ENCODE measurements at places on chromosomes 6 and 20.

GRCh38 chr6:44078827-44079671, 48.2 kb downstream of the MRPL14 start:
- peak; percentile 56 for DNase-seq

DNA sequence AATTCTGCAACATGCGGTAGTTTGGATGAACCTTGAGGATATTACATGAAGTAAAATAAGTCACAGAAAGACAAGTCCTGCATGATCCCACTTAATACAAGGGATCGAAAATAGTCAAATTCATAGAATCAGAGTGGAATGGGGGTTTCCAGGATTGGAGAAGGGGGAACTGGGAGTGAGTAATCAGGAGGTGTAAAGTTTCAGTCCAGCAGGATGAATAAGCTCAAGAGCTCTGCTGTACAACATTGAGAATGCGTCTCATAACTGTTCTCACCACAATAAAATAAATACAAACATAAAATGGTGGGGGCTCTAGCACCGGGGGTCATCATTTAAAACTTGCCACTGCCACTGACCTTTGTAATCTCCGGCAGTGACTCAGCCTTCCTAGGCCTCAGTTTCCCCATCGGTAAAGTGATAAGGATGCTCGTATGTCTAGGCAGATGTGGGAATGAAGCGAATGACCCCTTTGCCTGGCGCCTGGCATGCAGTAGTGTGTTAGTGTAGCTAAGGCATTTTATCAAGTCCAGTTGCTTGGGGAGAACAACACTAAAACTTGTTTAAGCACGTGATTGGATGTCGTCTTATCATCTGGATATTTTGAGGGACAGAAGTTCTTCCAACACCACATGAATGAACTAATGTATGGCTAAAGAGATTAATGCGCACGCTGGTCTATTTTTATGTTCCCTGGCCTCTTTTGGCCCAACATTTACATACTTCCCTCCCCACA, 421.1 kb downstream of the QKI start:
- no peak for DNase-seq

GRCh38 chr6:157456524-157456829, 75.5 kb downstream of the ZDHHC14 start:
- no peak for DNase-seq

GRCh38 chr6:133376743-133377142, 135.6 kb downstream of the EYA4 start:
- DNase-seq, result no peak

GRCh38 chr6:146190581-146190980, 161.7 kb downstream of the GRM1 start:
- no peak for DNase-seq

- DNase-seq, result no peak
Measured at GRCh38 chr20:51382986-51383821, 159.3 kb downstream of the NFATC2 start.

GRCh38 chr6:167441715-167442206, 116.9 kb downstream of the TTLL2 start:
- no peak for DNase-seq

- peak; percentile 4 for DNase-seq
Measured at GRCh38 chr6:105646391-105646867, 243.5 kb upstream of the PREP start.

- DNase-seq, result peak; percentile 49
Measured at GRCh38 chr6:152124429-152125074, 317.1 kb downstream of the ESR1 start.

- no peak for DNase-seq
Measured at GRCh38 chr6:148968771-148969602, 222.2 kb downstream of the UST start.

DNA sequence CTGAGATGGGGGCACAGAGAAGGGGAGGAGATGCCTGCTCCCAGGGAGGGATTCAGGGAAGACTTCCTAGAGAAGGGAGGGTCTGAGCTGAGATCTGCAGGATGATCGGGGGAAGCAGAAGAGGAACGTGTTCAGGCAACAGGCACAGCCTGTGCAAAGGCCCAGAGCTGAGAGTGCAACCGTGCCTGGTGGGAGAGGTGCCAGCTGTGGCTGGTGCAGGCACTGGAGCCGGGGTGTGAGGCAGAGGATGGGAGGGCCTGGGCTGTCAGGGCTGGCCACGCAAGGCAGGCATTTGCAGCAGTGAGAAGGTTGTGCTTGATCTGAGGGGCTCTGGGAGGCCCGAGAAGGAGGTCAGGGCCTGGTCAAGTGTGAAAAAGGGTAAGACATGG, 27.7 kb downstream of the PTGIS start:
- no peak for DNase-seq

DNA sequence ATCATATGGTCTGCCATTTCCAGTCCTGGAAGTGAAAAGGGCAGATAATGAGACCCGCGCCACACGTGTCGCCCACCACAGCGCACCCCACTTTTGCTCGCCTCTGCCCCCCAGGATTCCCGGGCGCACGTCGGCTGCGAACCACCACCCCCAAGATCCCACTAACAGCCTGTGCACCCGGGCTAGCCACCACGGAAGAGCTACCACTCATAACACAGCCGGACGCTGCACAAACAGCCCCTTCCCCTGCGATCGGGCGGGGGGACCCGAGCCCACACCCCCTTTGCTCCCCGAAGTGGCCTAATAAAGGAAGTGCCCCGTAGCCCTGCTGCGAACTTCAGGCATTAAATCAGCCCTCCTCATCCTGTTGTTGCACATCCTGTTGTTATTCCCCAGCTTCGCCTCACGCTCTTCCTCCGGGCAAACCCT, 506 bp downstream of the CITED2 start:
- no peak for DNase-seq

DNA sequence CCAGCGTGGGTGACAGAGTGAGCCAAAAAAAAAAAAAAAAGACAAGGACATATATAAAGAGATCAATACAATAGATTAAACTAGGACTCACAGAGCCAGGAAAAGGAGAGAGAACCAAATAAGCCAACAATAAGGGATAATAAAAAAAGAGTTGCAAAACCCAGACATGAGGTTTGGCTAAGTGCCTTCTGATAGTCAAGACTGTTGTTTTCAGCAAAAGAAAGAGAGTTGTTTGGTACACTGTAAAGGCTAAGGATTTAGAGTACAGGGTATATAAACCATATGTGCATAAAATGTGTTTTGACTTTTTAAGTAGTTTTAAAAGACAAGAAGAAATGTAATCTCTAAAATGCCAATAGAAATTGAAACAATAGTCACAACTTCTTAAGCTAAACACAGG, 42.8 kb downstream of the RPF2 start:
- DNase-seq, result no peak

DNA sequence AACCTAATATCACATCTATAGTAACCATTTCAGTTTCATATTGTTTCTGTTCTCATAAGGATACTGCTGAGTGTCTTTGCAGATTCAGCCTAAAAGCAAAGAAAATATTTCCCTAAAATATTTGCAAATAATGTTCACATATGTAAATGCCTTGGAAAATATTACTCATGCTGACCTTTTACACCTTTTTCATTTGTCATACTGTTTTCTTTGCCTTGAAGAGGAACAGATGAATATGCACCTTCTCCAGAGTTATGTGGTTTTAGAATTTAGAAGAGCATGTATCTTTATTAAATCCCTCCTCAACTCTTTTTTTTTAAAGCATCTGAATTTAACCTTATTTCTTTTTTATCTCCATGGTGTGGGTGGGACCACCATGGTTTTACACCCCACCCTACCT, 32.5 kb downstream of the NDUFAF5 start:
- DNase-seq, result no peak

GRCh38 chr6:33716890-33717632, 5.6 kb upstream of the UQCC2 start:
- no peak for DNase-seq

- no peak for DNase-seq
Measured at GRCh38 chr6:118933855-118934460, 1.0 kb downstream of the MCM9 start.

DNA sequence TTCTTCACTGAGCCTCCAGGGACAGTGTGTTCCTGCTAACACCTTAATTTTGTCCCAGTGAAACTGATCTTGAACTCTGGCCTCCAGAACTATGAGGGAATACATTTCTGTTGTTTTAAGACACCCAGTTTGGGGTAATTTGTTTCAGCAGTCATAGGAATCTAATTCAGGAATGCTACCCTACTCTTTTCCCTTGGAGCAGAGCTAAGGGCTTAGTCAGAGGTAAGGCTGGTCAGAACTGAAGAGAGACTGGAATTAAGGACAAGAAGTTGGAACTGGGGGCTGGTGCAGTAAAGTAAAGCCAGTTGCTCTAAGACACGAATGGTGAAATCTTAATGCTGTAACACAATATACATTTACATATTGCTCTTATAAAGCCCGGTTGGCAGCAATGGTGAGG, 809.7 kb downstream of the MAFB start:
- DNase-seq, result no peak

DNA sequence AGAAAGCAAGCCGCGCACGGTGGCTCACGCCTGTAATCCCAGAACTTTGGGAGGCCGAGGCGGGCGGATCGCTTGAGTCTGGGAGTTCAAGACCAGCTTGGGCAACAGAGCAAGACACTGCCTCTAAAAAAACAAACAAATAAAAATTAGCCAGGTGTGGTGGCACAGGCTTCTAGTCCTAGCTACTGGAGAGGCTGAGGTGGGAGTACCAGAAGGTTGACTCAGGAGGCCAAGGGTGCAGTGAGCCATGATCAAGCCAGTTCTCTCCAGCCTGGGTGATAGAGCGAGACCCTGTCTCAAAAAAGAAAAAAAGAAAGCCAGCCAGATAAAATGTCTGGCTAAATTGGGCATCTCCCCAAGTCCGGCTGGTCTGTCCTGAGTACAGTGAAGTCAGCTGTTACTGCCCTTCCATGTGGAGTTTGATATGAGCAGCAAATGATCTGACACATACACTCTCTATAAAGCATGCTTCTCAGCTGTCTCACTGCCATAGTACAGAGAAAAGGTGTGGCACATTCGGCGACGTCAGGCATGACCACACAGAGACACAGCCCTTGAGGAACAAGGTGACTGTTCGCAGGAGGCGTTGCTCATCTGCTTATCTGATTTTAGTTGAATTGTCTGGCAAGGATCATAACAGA, 13.0 kb downstream of the CD83 start:
- no peak for DNase-seq

DNA sequence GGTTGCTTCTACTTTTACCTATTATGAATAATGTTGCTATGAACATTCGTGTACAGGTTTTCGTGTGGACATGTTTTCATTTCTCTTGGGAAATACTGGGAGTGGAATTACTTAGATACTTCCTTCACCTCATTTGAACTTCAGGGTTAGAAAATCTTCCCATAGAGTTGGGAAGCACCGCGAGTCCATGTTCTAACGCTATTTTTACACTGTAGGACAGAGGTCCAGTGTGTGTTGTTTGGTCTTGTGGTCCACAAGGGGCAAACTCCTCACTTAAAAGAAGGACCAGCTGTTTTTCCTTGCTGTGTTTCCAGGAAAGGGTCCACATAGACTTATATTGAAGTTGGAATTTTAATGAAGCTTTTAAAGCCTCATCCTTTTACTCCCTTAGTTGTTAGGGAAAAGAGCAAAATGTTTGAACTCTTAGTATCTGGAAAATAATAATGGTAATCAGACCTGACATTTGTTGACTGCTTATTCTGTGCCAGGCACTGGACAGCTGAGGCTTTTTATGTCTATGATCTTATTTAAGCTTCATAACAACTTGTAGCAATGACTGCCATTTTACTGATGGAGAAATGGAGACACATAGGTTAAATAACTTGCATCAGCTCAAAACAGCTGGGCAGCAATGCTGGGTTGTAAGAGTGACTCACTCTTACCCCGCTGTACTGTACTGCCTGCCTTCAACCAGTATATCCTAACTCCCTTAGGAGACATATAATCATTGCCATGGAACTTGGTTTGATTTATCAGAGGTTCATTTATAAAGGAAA, 52.0 kb downstream of the CDC5L start:
- DNase-seq, result no peak

GRCh38 chr20:4853004-4853403, 131.3 kb downstream of the PRND start:
- no peak for DNase-seq

GRCh38 chr6:124995131-124995530, 32.9 kb downstream of the RNF217 start:
- no peak for DNase-seq

- DNase-seq, result peak; percentile 42
Measured at GRCh38 chr6:108561742-108562502, 1.2 kb downstream of the FOXO3 start.

DNA sequence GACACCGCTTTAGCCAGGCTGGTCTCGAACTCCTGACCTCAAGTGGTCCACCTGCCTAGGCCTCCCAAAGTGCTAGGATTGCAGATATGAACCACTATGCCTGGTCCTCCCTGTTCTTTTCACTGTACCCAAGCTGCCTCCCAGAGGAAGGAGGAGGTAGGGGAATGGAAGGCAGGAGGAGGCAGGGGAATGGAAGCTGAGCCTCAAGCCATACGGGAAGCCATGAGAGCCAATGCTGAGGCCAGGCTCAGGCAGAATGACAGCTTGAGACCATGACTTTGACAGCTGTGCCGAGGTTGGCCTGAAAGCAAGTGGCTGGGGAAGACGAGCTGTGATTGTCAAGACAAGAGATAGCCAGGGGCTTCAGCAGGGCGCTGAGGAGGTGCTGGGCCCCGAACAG, 13.6 kb upstream of the ZNF335 start:
- DNase-seq, result no peak

DNA sequence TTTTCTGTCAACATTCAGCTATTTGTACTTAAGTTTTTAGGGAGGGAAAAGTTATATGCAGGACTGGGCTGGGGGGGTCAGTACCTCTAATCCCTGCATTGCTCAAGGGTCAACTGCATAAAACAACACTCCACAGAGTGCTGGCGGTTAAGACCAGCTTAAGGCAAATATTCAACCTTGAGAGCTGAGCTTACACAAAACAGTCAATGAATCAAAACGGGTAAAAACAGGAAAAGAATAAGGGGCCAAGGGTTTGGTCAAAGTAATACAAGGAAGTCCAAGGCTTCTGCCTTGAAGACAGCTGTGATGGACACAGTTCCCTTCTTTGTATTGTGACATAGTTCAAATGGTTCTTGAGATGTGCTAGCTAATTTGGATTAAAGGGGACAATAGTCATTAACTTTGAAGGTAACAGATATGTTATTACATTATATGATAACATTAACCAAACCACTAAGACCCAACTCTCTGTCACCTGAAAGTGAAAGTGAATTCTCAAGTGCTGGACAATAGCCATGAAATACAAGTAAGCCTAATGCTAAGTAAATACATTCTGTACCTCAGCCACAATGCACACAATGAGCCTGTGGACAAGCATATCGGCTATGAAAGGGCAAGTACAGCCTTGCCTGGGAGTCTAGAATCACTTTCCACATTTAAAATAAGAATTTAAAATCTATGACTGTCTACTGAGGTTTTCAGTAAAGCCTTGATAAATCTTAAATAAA, 106.8 kb downstream of the PDE10A start:
- DNase-seq, result peak; percentile 9

DNA sequence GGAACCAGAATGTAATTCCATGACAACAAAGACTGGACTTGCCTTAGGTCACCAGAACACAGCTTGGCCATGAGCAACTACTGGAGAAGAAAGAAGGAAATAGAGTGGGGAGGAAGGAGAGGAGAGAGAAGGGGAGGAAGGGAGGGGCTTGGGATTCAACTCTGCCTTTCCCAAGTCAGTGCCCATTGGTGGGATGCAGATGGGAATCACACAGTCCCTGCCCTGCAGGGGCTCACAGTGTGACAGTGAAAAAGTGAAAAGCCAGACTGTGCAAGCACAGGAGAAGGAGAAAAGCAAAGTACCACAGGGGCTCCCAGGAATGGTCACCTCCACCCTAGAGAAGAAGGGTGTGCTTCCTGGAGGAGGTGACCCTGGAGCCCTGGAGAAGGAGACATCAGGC, 14.0 kb downstream of the RIMS4 start:
- no peak for DNase-seq
